T47D (cell line): ENCODE measurements at places on chromosomes 1 and 21.

- DNase-seq = no peak
Observed at GRCh38 chr1:7301664-7301981, 469.5 kb upstream of the VAMP3 start.

DNA sequence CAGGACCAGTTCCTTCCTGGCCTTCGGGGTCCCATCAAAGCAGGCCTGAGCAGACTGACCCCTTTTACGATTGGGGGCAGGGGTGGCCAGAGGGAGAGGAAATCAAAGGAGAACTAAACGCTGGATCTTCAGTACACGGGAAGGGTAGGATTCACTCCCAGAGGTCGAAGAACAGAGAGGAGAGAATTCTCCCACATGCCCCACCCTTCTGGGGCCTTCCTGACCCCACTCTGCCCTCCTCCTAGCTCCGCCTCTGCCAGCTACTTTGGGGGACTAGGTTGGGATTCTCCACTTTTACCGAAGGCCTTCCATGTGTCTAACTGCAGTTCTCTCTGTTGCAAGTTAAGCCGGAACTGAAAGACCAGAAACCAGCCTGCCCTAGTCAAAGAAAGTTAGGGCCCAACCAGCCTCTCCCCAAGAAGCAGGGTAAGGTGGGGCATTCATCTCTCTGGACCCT is 654 bp upstream of the ARHGEF2 start:
- DNase-seq = no peak

DNA sequence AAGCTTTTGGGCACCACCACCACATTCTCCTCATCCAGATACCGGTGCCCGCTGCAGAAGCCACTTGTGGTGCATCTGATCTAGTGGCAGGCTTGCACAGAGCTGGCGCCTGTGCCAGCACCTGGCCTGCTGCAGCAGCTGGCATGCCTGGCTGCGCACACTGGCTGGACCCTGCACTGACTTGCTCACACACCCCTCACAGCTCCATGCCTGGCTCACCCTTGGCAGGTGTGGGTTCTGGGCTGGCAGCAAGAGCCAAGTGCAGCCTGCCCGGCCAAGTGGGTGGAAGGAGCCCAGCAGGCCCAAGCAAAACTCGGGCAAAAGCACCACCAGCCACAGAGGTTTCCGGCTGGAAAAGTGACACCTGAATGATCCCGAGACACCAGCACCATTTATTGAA is 315.7 kb upstream of the RRP15 start:
- no peak for DNase-seq

DNA sequence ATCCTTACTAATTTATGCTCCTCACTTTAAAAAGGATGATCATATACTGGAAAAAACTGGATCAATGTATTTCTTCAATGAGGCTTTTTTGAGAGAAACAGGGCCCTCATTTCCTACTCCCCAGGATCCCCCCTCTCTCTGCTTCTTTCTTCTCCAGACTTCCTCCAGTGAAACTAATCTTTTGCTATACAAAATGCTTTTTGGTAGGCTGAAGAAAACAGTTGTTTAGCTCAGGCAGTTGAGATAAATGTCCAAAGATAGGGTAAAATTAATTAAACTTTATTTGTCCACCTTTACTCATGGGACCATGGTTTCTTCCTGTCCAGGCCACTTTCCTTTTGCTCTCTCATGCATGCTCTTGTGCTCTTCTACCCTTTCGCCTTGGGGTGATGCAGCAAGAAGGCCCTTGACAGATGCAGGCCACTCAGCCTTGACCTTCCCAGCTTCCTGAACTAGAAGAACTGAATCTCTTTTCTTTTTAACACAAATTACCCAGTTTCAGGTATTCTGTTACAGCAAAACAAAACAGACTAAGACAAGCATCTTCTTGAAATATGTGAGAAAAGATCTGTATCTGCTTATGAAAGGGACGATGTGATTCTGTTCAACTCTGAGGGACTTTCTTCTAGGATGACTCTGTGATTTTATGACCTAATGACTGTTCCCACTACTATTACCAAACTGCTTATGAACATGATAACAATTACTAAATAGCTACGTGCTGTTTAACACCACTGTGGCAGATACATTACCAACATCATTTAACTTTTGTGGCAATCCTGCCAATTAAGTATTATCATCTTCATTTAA is 63.7 kb downstream of the NVL start:
- DNase-seq = no peak

GRCh38 chr1:201900476-201900875 is 11.8 kb downstream of the SHISA4 start:
- DNase-seq = no peak

DNA sequence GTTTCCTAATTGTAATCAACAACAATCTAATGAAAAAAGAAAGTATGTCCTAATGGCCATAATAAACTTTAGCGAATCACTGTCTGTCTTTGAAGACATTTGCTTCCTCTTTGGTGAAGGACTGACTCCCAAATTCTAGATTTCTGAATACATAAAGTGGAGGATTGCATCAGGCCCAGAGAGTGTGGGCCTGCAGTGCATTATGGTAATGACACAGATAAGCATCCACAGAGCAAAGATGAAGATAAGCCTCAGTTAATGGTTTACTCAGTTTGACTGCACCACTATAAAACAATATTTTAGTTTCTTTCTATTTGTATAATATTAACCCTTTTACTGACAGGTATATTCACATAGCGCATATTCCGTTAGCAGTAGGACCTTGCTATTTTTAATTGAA is 365.5 kb downstream of the KCTD3 start:
- no peak for DNase-seq

- DNase-seq = no peak
Observed at GRCh38 chr1:168693872-168694238, 35.2 kb downstream of the DPT start.

DNA sequence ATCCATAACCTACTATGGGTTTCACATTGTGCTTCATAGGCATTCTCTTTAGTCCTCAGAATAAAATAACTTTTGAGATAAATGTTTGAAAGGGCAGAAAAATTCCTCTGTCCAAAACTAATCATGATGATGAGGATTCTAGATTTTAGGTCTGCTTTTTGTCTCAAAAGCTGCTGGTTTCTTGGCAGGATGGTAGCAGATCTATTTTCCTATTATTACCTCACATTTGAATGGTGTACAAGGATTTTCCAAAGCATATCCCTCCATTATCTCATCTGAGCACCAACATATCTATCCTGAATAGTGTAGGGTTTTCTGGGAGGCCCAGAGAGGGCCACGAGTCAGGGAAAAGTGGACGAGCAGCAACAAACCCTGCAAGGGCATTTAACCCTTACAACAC is 201.9 kb downstream of the PLPP3 start:
- DNase-seq = no peak

GRCh38 chr1:227948493-227949260 is 945 bp upstream of the WNT9A start:
- DNase-seq = no peak

DNA sequence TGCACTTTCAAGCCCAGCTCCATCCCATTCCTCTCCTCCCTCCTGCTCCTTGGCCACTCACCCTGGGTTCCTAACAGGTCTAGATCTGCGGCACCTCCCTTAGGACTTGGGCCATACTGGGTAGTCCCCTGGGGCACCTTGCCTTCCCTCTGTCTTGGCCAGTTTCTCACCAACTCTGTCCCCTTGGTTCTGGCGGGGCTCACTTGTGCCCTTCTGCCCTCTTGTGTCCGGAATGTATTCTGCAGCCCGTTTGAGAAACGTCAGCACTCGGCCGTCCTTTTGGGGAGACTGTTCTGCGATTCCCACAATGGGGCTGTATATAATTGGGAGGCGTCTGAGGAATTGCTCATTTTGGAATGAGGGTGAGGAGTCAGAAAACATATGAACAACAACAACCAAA is 162.4 kb downstream of the ZSCAN20 start:
- no peak for DNase-seq

GRCh38 chr1:75079538-75080290 is 54.5 kb upstream of the LHX8 start:
- peak; percentile 2 for DNase-seq

DNA sequence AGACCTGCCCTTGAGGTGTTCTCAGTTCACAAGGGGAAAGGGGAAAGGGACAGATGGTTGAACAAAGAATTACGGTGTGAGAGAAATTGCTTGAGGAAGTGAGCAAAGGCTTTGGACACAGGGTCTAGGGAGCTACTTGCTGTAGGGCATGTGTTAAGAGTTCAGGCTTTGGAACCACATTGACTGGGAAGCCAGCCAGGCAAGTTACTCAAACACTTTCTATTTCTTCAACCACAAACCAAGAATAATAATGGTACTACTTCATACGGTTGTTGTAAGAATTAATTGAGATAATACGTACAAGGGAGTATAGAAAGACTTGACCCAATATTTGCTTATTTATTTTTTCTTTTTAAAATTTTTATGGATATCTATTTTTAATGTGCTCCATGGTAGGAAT is 26.6 kb downstream of the AK4 start:
- DNase-seq = peak; percentile 82

DNA sequence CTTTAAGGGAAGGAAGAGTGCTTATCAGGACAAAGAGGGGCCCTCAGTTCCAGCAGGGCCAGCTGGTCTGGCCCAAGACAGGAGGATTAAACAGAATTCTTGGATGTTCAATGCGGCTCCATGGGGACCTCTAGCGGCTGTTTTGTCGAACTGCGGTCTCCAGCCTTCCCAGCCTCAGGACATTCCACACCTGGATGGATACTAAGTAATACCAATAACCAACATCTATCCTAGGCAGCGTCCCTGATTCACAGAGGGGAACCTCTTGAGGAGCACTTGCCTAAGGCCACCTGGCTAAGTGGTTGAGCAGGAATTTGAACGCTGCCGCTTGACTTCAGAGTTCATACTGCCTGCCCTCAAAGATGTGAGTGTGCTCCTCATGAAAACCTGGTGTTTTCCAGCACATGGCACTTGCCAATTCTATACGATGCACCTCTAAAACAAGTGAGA is 15.5 kb upstream of the CD247 start:
- DNase-seq = peak; percentile 84

DNA sequence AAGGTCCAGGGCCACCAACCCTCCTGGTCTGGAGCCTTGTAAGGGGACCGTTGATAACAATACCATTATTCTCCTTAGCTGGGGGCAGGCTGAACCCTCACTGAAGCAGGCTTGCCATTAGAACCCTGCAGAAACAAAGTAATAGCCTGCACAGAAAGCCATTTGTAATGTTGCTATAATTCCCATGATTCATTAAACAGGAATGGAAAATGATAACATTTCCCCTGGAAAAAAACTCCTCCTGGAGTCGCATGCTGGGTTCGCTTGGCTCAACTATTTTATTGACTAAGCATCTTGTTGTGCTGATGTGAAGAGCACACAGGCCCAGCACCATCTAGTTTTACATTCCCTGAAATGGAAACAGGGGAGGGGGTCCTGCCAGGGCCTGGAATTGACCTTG is 155.6 kb upstream of the CSF3R start:
- DNase-seq = no peak

GRCh38 chr1:53583868-53584776 is 124.9 kb downstream of the DMRTB1 start:
- no peak for DNase-seq

GRCh38 chr1:244019982-244020485 is 31.0 kb upstream of the ZBTB18 start:
- DNase-seq = no peak

- DNase-seq = no peak
Observed at GRCh38 chr1:10178597-10179405, 31.6 kb upstream of the KIF1B start.

- no peak for DNase-seq
Observed at GRCh38 chr1:52633291-52633754, 355 bp downstream of the SHISAL2A start.

DNA sequence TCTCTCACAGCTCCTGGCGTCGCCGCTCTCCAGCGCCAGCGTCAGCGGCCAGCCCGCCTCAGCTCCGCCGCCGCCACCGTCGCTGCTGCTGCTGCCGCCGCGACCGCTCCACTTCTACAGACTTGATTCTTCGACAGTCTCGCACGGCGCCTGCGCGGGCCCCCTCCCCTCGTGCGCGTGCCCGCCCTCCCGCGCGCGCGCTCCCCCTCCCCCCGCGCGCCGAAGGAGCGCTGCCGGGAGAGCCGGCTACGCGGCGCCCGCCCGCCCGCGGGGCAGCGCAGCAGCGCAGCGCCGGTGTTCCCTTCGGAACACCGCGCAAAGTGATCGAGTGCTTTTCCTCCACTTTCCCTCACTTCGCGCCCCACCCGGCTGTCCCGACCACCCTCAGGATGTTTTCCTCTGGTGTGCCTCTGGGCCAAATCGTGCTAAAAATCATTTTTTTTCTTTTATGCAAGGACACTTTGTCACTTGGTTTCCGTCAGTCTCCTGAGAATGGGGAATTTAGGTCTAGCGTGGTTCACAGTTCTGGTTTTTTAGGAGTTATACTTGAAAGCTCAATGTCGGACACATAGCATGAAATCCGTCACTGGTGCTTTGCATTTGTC is at the start of gene IRF2BP2:
Gene IRF2BP2, minus strand, starts transcription at position 118 of the 605 bp plus-strand sequence. CDS start 684 bp downstream, outside the sequence.
- peak; percentile 89 for DNase-seq

DNA sequence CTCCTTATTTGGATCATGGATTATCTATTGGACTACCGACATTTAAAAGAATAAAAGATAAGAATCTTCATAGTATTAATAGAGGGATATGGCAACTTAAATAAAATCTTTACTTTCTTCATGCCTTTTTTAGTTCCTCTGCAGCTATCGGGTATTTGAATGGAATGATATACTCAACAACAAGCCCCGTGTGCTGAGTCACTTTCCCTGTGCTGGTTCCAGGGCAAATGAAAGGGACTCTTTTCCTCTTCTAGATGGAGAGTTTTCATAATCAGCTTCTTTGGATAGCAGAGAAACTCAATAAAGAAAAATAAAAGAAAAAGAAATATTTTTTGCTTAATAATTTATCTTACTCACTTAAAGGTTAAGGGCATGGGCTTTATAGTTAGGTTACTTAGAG is 213.7 kb downstream of the LRRC40 start:
- DNase-seq = no peak

DNA sequence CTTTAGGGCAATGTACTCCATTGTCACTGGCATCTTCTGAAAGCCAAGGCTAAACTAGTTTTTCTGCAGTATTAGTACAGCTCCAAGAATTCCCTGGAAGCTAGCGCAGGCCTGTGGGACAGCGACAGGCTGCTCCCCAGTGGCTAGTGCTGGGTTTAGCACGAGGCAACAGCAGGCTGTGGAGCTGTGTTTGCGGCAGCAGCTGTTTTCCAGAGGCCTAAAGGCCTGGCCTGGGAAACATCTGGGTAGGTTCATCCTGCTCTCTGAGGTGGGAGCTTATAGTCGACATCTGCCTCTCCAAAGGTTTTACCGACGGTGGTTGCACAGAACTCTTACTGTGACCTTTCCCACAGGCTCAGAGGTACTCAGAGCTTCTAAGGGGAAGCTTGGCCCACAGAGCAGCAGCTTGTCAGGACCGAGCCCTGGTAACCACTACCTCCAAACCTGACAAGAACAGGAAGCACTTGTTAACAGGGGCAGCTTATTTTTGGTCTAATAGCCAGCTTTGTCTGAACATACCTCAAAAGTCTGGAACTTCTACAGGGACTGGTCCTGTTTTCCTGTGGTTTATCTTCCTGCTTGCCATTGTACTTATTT is 17.2 kb downstream of the CC2D1B start:
- DNase-seq = peak; percentile 59

- DNase-seq = no peak
Observed at GRCh38 chr1:212060632-212061472, 25.3 kb downstream of the DTL start.

- DNase-seq = no peak
Observed at GRCh38 chr1:25874635-25875153, 814 bp downstream of the PAQR7 start.
